ENCODE measurements at places on chromosomes 11 and 22. TPM values are rescaled to one million over a fixed set of nuclear protein-coding genes. Genes with fewer than 3 reads are reported as not detected.

Gene SCUBE1
- total RNA-seq = 0.29 TPM

- H3K36me3 ChIP-seq = peaks cover 40% of the 10 kb centered on the region
- DNase-seq = no peak
- H3K4me3 ChIP-seq = no peak overlapping the region
These were observed 45.3 kb downstream of the RAB6A start for GRCh38 chr11:73715541-73715940.

GRCh38 chr11:47443028-47443700 lies 5.8 kb downstream of the RAPSN start:
- DNase-seq = no peak
- H3K4me3 ChIP-seq = no peak overlapping the region
- no peak overlapping the region for H3K27ac ChIP-seq
- no peaks in the 10 kb centered on the region for H3K4me1 ChIP-seq

- no peak overlapping the region for H3K27ac ChIP-seq
- no peaks in the 10 kb centered on the region for H3K27me3 ChIP-seq
- no peaks in the 10 kb centered on the region for H3K36me3 ChIP-seq
- H3K4me3 ChIP-seq = no peak overlapping the region
- H3K4me1 ChIP-seq = no peaks in the 10 kb centered on the region
These were observed 58.8 kb downstream of the LIF start for GRCh38 chr22:30187529-30188407.

- DNase-seq = no peak
- no peaks in the 10 kb centered on the region for H3K27me3 ChIP-seq
- H3K27ac ChIP-seq = no peak overlapping the region
- no peaks in the 10 kb centered on the region for H3K4me1 ChIP-seq
- no peak overlapping the region for H3K4me3 ChIP-seq
- H3K36me3 ChIP-seq = peaks cover 65% of the 10 kb centered on the region
These were observed 51.3 kb downstream of the BIRC2 start for GRCh38 chr11:102398297-102398696.

DNA sequence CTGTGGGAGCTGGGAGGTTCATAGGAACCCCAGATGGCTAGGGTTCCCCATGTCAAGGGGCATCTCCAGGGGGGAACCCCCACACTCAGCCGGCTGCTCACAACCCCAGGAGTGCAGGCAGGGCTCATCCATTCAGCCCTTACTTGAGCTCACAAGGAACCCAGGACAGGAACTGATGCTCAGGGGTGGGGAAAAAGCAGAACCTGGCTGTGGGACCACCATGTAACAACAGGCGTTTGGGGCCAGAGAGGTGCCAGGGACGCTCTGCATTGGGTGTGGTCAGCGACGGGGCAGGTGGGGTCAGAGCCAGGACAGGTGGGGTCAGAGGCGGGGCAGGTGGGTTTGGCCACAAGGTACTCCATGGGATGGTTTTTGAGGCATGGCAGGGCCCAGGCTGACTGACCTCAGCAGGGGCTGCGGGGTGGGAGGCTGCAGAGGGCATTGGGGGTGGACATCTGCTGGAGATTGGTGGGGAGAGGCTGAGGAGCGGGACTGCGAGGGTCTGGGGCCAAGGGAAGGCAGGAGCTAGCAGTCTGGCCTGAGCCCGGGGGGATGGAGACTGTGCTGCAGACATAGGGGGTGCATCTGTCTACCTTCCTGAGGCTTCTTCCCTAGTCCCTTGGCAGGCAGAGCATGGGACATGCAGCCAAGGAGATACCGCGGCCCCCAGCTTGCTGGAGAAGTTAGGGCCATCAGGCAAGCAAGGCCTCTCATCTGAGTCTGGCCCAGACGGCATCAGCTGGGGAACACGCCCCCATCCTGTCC lies 34.0 kb upstream of the CARS1 start:
- DNase-seq = no peak
- no peaks in the 10 kb centered on the region for H3K27me3 ChIP-seq
- no peaks in the 10 kb centered on the region for H3K4me1 ChIP-seq
- no peak overlapping the region for H3K4me3 ChIP-seq
- H3K27ac ChIP-seq = no peak overlapping the region
